C1 segment of cervical spinal cord (tissue), 14 donors: ENCODE measurements at places on chromosomes 12 and 14.

- no peak for DNase-seq
Observed at GRCh38 chr12:62767946-62768345, 167.0 kb downstream of the PPM1H start.

- no peak for DNase-seq
Observed at GRCh38 chr14:99980299-99980698, 84.9 kb upstream of the EVL start.

DNA sequence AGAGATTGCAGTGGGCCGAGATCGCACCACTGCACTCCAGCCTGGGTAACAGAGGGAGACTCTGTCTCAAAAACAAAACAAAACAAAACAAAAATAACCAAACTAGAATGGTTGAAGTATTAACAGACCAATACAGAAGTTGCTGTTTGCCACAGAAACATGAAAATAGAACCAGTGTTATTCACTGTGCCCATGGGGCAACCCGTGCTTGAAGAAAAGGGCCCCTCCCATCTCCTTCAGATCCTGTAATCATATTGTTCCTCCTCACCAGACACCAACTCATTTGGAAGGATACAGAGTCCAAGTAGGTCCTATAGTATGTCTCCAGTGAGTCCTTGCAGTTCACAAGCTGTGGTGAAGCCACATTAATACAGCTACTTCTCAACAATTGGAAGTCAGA is 30.9 kb downstream of the SLC35F4 start:
- DNase-seq: no peak

DNA sequence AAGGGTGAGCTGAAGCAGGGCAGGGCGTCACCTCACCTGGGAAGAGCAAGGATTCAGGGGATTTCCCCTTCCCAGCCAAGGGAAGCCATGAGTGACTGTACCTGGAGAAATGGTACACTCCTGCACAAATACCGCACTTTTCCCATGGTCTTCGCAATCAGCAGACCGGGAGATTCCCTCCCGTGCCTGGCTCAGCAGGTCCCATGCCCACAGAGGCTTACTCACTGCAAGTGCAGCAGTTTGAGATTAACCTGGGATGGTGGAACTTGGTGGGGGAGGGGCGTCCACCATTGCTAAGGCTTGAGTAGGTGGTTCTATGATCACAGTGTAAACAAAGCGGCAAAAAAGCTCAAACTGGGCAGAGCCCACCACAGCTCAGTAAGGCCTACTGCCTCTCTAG is 11.0 kb upstream of the DHRS4 start:
- DNase-seq: no peak

DNA sequence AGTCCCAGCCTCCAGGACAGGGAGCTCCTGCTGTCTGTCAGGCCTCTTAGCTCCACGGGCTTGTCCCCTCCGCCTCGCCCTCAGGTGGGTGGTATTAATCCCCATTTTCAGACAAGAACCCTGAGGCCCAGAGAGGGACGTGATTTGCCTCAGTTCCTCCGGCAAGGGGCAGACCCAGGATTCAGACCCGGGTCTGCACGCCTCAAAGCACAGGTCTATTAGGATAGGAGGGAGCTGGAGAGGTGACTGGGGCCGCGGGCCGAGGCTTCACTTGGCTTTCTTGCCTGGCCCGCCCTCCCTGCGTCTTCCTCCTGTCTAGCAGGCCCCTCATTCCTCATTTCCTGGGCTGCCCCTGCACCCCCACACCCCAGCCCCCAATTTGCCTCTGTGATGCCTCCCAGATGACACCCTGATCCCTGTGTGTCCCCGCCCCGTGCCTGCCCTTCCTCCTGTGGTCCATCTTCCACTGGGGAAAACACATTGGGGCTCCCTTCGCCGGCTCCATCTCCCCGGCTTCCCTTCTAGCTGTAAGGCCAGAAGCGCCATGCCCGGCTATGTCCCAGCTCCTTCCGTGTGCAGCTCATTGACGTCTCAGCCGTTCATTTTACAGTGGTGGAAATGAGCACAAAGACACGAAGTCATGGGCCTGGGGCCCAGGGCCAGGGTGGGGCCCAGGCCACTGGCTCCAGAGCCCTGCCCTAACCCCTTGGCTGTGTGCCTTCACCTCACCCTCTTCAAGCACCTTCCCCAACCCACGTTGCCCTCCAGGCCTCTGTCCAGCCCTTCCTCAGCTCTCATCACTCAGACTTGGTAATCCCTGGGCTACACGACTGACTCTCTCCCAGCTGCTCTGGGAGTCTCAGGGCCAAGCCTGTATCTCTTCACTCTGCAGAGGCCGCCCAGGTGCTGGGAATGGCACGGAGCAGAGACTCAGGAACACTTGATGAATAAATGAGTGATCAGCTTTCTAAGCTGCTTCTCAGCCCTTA is 15.5 kb upstream of the CYP46A1 start:
- DNase-seq: no peak

DNA sequence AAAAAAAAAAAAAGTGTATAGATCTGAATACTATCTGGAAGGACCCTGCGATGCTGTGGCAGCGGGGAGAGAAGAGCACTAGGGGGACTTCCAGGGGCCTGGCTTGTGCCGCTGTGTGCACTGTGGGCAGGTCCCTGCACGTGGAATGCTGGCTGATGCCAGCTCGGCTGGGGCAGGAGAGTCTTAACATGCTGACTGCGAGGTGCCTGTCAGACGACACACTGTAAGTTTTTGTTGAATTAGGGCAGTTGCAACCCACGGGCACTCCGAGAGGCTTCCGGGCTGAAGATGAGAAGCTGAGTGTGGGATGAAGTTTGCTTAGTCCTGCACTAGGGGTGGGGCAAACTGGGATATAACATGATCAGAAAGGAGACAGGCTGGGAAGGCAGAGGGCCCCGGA is 10.7 kb downstream of the GLT1D1 start:
- no peak for DNase-seq

DNA sequence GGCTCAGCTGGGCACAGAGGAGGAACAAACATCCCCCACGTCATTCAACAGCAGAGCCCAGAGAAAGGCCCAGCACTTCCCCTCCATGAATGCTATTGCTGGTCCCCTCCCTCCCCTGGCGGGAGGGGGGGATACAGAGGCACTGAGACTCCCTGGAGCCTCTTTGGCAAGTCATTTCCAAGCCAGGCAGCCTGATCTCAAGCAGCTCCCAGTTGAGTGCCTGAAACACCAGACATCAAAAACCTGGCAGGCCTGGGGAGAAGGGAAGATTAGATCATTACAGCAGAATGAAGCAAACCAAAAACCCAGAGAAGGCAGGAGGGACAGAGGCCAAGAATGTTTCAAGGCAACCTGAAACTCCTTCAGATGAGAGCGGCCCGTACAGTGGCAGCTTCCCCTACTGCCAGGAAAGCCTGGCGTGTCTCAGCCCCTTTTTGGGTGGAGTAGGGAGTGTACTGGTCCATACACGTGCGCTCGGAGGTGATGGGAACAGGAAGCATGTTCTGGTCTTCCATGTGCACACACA is 92.1 kb downstream of the LRRC74A start:
- DNase-seq: no peak

- no peak for DNase-seq
Observed at GRCh38 chr12:103715494-103715893, 125.5 kb downstream of the NT5DC3 start.

DNA sequence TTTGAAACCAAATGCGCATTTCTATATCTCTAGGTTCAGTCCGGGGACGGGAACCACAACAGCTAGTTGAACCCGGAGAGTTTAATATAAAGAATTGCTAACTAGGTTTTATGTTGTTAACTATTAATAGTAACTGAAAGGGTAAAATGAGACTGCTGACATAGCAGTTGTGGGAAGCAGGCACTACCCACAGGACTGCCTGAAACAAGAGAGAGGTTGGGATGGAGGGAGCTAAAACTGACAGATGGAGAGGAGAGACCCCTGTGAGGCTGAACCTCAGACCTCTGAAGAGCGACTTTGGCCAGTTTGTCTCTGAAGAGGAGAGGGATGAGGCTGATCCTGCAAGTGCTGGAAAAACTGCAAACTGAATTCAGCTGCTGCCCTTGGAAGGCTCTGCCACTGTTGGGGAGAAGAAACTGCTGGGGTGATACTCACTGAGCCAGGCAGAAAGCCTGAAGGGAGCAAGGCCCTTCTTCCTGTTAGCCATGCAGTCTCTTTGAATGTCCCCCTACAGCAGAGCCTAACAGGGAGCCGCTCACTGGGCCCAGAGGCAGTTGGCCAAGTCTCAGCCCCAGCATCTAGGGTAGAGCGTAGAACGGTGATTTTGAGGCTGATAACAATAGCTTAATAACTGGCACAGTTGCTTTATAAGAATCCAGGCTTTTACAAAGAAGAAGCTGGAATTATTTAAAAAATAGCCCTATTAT is 172.2 kb downstream of the NPAS3 start:
- DNase-seq: no peak

DNA sequence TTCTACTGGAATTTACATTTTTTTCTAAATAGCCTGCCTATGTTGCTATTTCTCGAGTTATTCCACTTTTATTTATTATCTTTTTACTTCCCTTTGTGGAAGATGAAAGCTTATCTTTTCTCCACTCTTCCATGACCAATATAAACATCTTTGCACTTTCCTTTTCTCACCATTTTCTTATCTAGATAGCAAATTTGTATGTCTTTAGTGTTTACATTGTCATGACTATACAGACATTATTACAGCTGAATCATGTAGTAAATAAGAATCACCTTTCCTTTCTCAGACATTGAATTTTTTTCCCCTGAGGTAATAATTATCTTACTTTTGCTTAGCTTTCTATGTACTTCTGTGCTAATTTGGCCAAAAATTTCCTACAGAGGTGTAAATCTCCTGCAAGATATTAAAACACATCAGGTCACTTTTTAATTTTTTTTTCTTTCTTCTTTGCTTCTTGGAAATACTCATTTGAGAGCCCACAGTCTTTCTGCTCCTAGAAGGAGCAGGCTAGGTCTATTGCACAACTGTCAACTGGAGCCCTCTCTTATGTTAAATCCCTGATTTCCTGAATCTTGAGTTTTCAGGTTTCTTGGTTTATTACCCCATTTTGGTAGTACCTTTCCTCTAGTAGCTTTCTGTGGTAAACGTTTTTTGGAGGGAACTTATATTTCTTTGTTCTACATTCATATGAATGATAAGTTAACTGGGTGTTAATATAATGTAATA is 109.0 kb upstream of the ATP2B1 start:
- no peak for DNase-seq

GRCh38 chr12:120247621-120248030 is 17.9 kb downstream of the PXN start:
- no peak for DNase-seq

- no peak for DNase-seq
Observed at GRCh38 chr12:89183985-89184435, 168.3 kb downstream of the DUSP6 start.

DNA sequence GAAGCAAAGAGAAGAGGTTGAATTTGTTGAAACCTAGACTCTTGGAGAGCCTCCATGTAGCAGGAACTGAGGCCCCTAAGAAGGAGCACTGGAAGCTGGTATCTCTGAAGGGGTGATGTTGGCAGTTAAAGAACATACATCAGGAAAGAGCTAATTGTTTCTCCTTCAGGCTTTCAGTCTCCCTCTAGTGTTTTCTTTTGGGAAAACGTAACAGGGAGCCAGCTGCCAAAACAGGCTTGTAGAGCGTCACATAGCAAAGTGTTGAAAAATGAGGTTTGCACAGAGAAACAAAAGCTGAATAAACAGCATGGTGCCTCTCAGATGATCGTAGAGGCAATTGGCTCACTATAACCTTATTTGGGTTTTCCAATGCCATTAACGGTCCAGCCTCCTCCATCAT is 46.9 kb upstream of the CAND1 start:
- no peak for DNase-seq

- no peak for DNase-seq
Observed at GRCh38 chr12:94987076-94987669, 16.3 kb downstream of the NDUFA12 start.

GRCh38 chr12:67722296-67722695 is 73.8 kb downstream of the DYRK2 start:
- DNase-seq: no peak

GRCh38 chr12:107435072-107435471 is 250.5 kb upstream of the PWP1 start:
- no peak for DNase-seq

DNA sequence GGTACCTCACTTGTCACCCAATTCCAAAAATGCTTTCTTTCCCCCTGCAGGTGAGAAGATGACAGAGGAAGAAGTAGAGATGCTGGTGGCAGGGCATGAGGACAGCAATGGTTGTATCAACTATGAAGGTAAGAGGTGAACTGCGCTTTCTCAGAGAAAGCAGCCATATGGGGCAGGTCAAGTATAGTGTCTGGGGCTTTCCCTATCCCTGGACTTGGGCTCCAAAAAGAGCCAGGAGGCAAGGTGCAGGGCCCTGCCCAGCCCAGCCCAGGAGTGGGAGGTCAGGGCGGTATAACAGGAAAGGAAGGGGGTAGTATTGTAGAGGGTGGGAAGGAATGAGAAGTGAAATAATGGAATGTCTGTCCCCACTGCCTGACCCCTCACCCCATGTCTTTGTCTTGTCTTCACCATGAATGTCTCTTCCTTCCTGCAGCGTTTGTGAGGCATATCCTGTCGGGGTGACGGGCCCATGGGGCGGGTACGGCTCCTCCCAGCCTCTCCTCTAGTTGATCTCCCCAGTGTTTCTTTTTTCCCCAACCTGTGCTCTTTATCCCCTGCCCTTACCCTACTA is 2.1 kb downstream of the MYL6 start:
- no peak for DNase-seq

GRCh38 chr12:113328368-113328889 is 6.5 kb downstream of the SLC8B1 start:
- no peak for DNase-seq

DNA sequence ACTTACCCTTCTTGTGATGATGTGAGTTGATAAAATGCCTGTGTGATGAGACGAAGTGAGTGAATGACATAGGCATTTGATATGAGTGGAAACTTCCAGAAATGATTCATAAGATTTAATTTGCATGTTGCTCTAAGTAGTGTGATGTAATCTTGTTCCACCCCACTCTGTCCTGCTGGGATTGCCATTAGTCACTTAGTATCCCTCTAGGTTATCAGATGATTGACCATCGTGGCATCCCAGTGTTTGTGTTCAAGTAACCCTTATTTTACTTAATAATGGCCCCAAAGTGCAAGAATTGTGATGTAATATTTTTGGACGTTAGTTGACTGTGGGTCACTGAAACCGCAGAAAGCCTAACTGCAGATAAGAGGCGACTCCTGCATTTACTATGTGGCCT is 214.4 kb upstream of the DIO2 start:
- no peak for DNase-seq

DNA sequence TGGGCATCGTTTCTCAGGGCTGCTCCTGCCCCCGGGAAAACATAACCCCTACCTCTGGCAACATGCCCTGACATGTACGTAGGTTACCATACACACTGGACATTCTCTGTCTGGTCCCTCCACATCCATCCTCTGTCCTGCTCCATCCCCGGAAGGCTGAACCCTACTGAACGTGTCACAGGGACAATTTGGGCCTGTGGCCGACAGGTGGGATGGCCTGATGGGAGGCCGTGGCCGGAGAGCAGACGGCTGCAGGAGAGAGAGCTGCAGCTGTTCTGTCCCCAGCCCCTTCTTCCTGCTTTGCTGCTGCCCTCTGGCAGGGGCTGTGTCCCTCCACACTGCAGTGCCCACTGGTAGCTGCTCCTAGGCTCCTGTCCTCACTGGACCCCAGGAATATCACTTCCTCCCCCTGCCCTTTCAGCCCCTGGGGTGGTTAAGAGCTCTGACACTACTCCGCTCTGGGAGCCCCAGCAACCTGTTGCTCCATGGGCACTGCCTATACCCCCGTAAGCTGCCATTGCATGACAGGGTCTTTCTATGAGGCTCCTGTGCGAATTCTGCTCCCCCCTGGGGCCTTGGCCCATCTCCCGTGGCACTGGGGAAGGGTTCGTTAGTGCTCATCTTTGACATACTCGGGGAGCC is 125.6 kb downstream of the RBM19 start:
- no peak for DNase-seq
